ENCODE measurements at places on chromosomes 5 and 9.
A peak's percentile ranks its signal among the peaks of the same experiment; 100 is the strongest.

DNA sequence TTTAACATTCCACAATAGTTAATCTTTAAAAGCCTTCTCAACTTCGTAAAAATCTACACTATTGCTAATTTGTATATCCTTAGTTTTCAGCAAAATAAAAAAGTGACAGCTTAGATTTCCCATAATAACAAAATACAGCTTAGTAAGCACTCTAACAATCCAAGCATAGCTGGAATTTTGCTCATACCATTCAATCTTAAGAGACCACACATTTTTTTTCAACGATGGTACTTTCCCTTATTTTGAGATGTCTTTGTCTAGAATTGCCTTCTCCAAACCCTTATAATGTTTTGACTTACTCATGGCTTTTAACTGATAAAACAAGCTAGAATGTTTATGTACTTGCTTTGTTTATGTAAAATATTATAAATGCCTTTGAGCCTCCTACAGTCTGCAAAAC, 65.6 kb downstream of the HOMER1 start:
- no peak for DNase-seq

- DNase-seq = no peak
These were observed 29.0 kb downstream of the GLRA1 start for GRCh38 chr5:151895660-151896030.

DNA sequence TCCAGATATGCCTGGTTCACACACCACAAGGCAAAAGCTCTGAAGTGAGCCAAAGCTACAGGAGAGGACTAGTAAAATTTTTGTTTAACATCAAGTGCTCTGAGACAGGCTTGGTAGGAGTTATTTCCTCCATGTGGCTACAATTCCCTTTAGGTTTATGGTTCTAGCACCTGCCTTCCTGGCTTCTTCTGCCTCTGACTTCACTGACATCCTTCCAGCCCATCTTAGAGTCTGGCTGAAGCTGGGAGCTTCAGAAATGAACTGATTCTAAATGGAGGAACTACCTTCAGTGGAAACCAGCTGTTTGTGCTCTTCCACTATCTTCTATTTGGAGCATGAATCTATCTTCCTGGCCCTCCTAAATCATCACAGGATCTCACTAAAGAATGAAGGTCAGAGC, 215.3 kb upstream of the FBXL7 start:
- no peak for DNase-seq

DNA sequence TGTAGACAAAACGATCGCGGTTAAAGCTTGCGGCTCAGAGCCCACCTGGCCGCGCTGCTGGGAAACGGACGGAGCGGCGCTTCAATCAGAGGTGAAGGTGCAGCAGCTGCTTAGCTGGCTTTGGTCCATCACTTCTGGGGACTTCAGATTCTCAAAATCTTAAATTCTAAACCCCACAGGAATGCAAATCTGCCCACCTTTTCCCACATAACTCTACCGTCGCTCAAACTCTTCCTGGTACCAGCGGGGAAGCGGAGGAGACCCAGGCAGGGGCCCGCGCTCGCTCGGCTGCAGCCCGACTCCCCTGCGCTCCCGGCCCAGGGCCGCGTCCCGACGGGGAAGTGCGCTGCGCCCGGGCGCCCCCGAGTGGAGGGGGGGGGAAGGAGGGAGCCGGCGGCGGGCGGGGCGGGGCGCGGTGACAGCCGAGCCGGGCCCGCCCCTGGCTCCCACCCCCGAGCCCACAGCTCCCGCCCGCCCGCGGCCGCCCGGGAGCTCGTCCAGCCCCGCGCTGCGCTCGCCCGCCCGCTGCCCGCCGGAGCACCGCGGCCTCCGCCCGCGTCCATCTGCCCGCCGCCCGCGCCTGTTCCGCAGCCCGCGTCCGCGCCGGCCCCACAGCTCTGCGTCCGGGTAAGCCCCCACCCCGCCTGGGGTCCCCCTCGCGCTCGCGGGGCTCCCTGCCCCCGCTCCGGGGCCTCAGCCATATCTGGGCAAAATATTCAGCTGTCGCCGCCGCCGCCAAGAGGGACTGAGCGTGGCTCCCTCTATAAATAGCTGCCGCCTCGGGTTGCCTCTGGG, at the start of gene TMOD1:
Gene TMOD1, plus strand, starts transcription at position 490 of the 795 bp plus-strand sequence. CDS start 22,523 bp downstream, outside the sequence.
- DNase-seq = peak; percentile 9

- DNase-seq = no peak
These were observed 80.3 kb upstream of the EQTN start for GRCh38 chr9:27377147-27377807.

DNA sequence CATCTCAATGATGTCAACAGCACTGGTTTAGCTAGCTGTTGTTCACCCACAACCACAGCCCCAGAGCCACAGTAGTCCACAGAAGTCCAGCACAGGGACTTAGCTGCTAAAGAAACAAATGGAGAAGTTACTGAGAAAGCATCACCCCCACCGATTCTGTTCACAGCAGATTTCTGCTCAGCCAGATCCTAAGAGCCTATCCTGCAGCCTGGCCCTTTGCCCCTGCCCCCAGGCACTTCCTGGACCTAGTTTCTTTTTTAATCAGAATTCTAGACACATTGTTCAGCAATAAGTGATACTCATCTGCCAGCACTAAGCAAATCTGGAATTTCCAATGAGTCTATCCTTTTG, 7.4 kb downstream of the B4GALT1 start:
- no peak for DNase-seq

GRCh38 chr9:87810679-87811178, 71.9 kb upstream of the SPATA31E1 start:
- DNase-seq = no peak

DNA sequence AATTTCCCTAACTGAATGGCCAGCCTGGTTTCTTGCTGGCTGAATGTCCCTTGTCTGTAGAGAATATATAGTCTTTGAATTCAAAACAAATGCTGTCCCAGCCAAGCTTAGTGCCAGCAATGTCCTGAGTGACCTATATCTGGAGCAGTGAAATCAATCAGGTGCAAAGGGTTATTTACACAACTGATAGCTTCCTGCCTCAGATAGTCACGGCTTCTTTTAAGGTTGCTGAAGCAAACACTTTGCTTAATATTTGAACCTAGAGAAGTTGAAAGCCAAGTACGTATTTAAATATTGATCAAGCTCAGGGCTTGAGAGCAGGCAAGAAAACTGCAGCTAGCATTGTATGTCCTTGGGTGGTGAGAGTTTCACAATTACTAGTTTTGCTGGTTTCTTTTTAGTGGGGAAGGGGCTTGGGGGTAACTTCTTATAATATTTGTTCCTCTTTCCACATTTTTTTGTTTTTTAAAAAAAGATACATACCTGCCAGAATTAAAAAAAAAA, 2.0 kb upstream of the ARHGEF28 start:
- no peak for DNase-seq

- no peak for DNase-seq
These were observed 119.4 kb upstream of the ACTBL2 start for GRCh38 chr5:57601996-57602395.

GRCh38 chr5:87457706-87458105, 45.0 kb upstream of the CCNH start:
- no peak for DNase-seq

GRCh38 chr9:602716-603115, 238.8 kb upstream of the DMRT1 start:
- DNase-seq = no peak

GRCh38 chr9:33506626-33507370, 17.3 kb upstream of the ANKRD18B start:
- DNase-seq = no peak

- DNase-seq = no peak
These were observed 20.1 kb upstream of the TBC1D9B start for GRCh38 chr5:179927824-179928223.

- DNase-seq = no peak
These were observed 289.9 kb upstream of the ACTBL2 start for GRCh38 chr5:57772512-57772911.

DNA sequence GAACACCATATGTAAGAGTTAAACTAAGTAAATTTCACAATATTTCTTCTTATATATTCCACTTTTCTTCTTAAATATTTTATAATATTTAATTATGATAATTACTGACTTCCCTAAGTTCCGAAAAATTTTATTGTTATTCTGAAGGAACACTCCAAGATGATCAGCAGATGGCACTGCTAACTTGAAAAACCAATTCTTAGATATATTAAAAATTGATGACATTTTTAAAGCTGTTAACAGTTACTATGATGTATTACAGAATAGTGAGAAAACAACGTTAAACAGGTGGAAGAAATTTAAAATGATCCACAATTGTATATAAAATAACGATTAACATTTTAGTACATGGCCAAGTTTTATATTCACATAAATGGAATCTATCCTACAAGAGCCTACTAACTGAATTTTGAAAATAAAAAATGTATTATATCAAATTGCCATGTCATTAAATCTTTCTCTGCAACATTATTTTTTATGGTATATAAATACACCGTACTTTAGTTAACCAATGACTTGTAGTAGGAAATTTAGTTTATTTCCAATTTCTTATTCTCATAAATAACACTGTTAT, 30.1 kb upstream of the MUSK start:
- no peak for DNase-seq

GRCh38 chr5:148855249-148856008, 29.0 kb downstream of the ADRB2 start:
- DNase-seq = no peak

DNA sequence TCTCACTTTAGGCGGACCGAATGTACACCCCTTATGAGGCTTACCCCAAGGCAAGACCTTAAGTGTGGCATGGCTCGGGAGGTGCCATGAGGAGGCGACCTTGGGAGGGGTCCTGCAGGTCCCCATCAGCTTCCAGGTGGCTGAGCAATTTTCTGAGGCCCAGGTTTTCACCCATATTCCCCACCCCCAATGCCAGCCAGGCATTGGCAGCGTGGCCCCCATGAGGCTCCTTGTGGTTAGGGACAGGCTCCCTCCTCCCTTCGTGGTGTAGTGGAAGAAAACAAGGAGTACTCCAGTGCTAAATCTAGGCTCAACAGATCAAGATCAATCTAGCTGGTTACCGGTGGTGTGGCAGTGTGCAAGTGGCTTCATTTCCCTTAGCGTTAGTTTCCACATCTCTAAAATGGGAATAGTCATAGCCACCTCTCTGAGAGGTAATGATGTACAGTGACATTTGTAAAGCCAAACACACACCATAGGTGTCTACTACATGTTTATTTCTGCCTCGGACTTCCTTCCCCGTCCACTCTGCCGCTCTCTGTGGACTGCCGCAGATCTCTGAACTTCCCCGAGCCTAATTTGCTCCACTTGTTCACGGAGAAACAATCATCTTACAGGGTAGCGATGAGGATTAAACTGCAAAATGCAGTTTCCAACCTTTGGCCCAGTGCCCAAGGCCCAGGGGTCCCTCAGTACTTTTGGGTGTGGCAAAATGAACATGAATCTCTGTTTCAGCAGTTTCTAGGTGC, 8.4 kb downstream of the LHX2 start:
- no peak for DNase-seq

DNA sequence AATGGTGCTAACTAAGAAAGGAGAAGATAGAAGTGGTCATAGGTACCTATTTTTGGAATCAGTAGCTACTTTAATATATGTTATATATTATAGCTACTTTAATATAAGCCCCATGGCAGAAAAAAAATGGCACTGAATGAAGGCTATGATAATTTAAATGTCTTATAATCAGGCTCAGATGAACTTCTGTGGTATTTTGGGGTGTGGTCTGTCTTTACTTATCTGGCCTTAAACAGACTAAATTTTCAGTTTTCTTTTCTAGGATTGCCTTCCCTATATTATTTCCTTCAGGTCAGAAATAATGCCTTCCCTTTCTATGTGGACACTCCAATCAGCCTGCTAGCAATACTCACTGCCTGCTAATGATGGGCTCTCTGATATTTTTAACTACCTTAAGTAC, 292.3 kb downstream of the SLF1 start:
- no peak for DNase-seq

- DNase-seq = no peak
These were observed 82.5 kb downstream of the SEMA6A start for GRCh38 chr5:116492016-116492623.
